Epithelial cell of alveolus of lung (primary cell): ENCODE measurements at places on chromosomes 2 and 18. TPM values are rescaled to one million over a fixed set of nuclear protein-coding genes. Genes with fewer than 3 reads are reported as not detected.

POLR1B gene
- total RNA-seq = 12.7 and 13.1 TPM in 2 replicates

RPRM gene
- total RNA-seq = not detected in 2 replicates

TLX2 gene
- not detected in 2 replicates for total RNA-seq

APCDD1 gene
- total RNA-seq = 5.9 and 20.5 TPM in 2 replicates

ATP6V1C2 gene
- total RNA-seq = not detected in 2 replicates

DPYSL5 gene
- total RNA-seq = not detected in 2 replicates
